ENCODE measurements at places on chromosomes 13 and 19. TPM values are rescaled to one million over a fixed set of nuclear protein-coding genes. Genes with fewer than 3 reads are reported as not detected.

The ANKRD10 gene
- 201 TPM for total RNA-seq

The UPF1 gene
- total RNA-seq: 62.0 TPM

The S1PR4 gene
- total RNA-seq: not detected

The TSHZ3 gene
- total RNA-seq: 9.3 TPM

The CEACAM3 gene
- not detected for total RNA-seq

The RASIP1 gene
- total RNA-seq: 9.3 TPM

The SPTBN4 gene
- total RNA-seq: 3.4 TPM

The RNF17 gene
- not detected for total RNA-seq
